Panc1 (cell line): ENCODE measurements at places on chromosomes 5 and 9. TPM values are rescaled to one million over a fixed set of nuclear protein-coding genes. Genes with fewer than 3 reads are reported as not detected.

DNA sequence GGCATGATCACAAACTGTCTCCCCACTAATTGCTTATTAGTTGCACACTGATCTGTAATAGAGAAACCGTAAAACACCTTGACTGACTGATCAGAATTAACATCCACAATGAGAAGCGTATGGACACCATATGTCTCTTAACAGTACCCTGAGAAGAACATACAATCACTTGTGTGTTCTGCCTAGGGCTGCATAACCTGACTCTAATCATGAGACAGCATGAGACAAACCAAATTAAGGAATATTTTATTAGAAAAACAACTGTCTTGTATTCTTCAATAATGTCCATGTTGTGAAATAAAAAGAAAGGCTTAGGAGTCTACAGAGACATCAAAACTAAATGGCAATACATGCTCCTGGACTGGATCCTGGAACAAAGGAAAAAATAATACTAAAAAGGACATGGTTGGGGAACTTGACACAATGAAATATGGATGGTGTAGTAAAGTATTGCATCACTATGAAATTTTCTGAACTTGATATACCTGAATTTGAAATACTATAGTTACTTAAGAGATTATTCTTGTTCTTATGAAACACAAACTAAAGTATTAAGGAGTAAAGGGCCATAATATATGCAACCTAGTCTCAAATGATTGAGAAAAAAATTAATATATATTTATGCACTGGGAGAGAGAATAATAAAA lies 162.1 kb downstream of the CWC27 start:
- DNase-seq, result no peak

GRCh38 chr5:161078793-161079192 lies 226.8 kb upstream of the ATP10B start:
- DNase-seq, result no peak

DNA sequence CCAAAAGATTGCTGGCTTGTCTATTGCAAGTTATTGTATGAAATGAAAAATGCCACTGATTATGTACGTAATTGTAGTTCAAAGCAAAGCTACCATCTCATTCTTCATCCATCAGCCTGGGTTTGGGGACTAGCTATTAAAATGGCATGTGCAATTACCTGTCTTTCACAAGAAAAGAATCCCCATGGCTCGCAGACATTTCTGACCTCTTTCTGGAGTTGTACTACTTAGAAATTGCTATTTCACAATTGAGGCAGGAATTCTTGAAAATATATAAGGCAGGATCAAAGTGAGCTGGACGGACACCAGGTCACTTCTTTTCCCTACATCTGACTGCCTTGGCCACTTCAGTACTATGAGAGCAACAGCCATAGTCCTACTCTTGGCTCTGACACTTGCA lies at the start of gene SPINK9:
Gene SPINK9, plus strand, starts transcription at position 301 of the 400 bp plus-strand sequence. Its CDS starts 55 bp downstream, at position 356.
- DNase-seq, result no peak

DNA sequence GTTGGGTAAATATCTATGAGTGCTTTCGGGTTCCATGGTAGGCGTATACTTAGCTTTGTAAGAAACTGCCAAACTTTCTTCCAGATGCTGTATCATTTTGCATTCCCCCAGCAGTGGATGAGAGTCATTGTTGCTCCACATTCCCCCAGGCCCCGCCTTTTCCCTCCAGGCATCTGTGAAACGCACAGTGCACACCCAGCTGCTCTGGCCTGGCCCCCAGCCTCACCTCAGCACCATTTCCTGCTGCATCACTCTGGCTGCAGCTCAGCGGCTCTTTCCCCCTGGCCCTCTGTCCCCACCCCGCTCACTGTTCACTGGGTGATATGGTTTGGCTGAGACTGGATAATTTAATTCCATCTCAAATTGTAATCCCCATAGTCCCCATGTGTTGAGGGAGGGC lies 76.6 kb upstream of the SPTLC1 start:
- DNase-seq, result no peak

DNA sequence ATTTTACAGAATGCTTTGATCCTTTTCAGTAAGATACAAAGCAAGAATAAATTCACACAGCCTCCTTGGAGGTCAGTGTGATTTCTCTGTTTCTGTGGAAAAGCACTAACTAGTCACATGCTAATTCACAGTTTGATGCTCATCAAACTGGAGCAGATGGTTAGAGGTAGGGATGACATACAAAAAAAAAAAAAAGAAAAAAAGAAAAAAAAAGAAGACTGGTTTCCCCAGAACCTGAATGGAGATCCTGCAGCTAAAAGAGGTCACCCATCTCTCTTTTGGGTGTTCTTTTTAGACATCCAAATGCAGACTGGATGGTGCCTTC lies 123.7 kb upstream of the ANKRD55 start:
- no peak for DNase-seq

DNA sequence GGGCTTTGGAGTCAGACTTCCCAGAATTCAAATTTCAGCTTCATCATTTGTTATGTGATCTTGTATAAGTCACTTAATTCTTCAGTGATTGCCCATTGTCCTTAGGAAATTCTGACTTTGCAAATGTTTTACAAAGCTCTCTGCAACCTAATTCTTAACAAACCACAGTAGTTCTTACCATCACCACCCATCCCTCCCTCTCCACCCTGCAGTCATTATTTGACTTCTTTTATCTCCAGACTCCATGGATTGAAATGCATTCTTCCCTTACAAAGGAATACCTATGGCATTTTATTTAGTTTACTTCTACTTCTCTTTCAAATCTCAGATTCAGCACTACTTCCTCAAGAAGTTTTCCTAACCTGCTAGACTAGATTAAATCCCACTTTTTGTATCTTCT lies 23.1 kb downstream of the SHLD3 start:
- DNase-seq, result no peak

- DNase-seq, result no peak
Observed at GRCh38 chr9:94983552-94983951, 257.1 kb downstream of the AOPEP start.

DNA sequence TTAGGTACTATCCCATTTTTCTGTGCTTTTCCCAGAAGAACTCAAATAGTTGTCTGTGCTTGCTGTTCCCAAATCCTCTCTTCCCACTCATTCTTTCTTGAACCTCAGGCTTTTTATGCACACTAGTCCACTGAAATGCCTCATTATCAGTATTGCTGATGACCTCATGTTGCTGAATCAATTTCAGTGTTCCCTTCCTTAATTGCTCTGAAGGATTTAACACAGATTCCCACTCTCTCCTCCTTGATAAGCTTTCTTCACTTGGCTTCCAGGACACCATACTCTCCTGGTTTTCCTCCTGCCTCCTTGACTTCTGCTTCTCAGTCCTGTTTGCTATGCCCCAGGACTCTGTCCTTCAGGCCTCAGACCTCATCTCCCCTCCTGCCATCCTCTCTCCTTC lies 298.5 kb downstream of the ARHGAP26 start:
- no peak for DNase-seq

DNA sequence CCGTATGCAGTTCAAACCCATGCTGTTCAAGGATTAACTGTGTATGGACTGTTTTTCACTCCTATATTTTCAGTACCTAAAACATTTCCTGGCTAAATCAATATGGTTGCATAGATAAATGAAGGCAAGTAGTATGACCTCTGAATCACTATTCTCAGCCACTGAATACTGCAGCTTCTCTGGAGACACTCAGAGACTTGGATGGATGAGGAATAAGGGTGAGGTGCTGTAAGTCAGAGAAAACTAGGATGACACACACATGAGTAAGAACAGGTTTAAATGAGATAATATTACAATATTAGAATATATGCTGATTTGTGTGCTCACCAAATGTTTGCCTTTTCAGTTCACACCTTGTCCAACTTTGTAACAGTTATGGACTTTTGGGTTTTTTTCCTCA lies 26.0 kb upstream of the ANXA1 start:
- DNase-seq, result no peak

GRCh38 chr9:100426530-100427365 lies at the start of gene MSANTD3:
TSS of gene MSANTD3 (plus strand) at chr9:100427143. CDS start at chr9:100441939, 14,796 bp downstream.
- no peak for DNase-seq

- no peak for DNase-seq
Observed at GRCh38 chr5:127184851-127185250, 105.7 kb upstream of the MEGF10 start.

GRCh38 chr9:91119679-91120078 lies 242.0 kb downstream of the AUH start:
- no peak for DNase-seq

GRCh38 chr5:322281-322941 lies 897 bp downstream of the AHRR start:
- DNase-seq, result no peak

DNA sequence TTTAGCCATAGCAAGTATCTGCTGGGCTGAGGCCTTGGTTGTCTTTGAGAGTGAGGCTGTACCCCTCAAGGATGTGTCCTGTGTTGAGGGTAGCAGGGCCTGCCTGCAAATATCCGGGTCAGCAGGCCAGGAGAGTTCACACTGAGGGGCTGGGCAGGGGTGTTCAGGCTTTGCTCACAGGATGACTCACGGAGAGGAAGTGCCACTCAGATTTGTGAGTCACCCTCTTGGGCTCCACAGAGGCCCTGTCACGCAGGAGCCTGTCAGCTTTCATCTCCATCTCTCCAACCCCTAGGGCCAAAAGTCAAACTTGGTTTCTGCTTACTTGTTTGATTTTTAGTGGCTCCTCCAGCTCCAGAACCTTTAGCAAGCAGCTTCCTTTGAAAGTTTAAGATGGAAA lies 211.5 kb downstream of the SEC61B start:
- DNase-seq, result peak; percentile 50

DNA sequence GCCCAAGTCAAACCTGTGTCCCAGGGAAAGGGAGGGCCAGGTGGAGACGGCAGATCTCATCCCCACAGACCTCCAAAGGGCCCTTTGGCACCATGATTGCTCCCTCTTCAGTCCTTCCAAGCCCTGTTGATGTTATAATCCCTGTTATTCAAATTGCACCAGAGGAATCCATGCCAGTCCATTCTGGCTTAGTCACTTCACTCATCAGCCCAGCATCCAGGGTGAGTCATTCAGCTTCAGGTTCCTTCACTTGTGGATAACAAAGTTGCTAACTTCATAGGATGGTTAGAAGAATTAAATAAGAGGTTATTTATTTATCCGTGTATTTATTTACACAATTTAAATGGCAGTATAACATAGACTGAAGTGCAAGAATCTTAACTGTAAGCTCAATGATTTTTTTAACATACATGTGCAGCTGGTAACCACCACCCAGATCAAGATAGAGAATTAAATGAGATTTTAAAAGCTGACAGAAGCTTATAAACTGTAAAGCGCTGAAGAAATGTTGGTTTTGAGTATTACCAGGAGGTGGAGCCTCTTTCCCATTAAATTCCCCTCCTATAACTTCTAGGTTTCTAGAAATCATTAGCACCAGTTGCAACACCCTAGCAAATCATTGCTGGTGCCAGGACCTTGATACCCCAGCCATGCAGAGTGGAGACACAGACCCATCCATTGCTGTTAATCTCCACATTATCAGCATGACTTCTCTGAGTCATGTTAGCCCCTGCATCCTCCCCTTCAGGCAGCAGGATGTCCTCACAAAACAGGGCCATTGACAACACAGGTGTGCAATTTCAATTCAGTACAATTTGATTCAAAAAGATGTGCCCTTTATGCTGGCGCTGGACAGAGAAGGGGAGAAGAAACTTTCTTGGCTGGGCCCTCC lies 77.4 kb downstream of the SEC61B start:
- DNase-seq, result no peak

DNA sequence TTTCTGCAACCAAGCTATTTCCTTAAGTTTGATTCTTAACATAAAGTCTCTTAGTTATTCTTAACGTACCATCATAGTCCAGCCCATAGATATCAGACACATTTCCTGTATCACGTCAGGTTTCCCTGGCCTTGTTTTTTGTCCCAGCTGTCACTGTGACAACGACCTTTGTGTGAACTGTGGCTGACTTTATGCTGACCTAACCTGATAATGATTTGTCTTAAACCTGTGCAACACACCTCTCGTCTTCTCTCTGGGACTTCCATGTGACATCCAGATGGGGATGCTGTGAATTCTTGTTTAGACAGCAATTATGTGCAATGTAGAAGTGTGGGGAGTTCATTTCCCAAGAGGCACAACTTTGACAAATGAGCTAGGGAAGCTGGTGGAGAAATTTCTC lies 662.8 kb downstream of the PTPRD start:
- no peak for DNase-seq

DNA sequence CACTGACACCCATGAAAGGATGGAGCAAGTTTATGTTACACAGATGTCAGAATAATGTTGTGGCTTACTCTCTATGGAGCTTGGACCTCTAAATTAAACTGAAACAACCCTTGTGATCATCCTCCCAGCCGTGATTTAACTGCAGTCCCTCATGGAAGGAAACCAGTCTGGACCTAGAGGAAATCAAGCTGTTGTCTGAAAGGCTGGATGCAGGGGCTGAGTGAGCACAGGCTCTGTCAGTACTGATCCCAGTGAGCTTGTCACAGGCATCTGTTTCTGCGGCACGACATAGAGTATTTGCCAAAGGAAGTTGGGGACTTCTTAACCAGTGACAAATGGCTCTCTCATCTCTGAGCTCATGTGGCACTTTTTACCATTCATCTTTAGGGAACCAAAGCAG lies 282.9 kb upstream of the MAP3K1 start:
- no peak for DNase-seq

DNA sequence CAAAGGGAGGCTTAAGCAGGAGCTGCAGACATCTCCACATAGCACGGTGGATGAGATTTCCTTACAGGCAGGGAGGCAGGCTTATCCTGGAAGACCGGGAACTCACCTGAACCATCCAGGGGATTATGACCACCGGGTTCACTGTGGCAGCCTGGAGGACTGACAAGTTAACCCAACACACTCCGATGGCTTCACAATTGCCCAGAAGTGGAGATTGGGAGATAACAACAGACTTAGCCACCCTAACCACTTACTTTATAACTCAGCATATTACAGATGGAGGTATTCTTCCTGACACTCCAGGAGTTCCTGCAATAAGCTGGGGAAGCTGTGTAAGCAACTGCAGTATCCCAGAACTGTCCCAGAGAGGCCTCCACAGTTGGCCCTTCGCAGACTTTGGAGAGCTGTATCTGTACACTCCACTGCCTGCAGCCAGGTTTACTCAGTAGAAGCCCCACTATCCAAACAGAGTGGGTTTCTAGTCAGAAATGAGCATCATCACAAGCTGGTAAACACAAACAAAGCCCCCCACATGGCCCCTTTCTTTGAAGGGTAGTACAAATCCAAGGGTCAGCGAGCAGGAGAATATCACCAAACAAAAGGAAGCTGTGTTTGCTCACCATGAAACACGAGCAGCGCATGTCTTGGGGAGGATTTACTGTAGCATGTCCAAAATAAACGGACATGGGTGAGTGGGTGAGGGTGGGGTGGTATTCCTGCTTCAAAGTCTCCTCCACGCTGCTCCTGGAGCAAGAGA lies 462.2 kb downstream of the RASEF start:
- no peak for DNase-seq

DNA sequence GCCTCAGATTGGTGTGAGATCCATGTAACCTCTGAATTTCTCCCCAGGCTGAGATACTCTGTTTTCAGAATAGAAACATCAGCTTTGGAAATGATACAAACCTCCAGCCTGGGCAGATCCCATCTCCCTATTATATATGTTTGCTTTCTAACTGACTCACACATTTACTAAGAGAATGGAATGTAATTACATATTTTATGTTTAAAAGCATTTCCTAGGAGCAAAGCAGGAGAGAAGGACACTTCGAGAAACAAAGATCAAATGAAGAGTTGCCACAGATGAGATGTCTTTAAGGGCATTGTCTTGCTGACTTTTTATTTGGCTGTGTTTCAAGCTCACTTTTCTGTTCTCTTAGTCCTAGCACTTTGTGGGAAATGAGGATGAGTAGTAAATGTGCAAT lies 96.3 kb downstream of the CDH18 start:
- peak; percentile 69 for DNase-seq

F12 gene
- 13.4 TPM for total RNA-seq

NANS gene
- 41.0 TPM for total RNA-seq

TRIM36 gene
- 1.6 TPM for total RNA-seq

HMGCS1 gene
- 66.1 TPM for total RNA-seq

FGF1 gene
- total RNA-seq, result not detected

ZNF346 gene
- 21.3 TPM for total RNA-seq

ALG2 gene
- 20.8 TPM for total RNA-seq

IGFBPL1 gene
- 13.7 TPM for total RNA-seq
